ENCODE measurements at places on chromosomes 4 and X.

DNA sequence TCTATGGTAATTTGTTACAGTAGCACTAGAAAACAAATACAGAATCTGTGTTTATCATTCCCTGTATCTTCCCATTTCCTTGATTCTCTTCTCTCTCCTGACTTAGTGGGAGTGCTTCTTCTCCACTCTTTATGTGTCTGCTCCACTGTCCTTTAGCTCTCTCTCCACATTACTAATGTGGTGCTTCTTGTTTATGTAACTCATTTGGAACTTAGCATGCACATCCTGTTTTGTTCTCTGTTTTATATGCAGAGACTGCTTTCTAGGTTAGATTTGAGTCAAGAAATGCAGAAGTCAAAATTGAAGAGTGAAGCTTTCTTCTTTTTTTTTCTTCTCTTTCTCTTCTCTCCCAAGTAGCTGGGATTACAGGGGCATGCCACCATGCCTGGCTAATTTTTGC, 25.9 kb downstream of the ADH1A start:
- DNase-seq, result no peak

- DNase-seq, result no peak
Observed at GRCh38 chr4:184215709-184216328, 1.9 kb downstream of the ENPP6 start.

DNA sequence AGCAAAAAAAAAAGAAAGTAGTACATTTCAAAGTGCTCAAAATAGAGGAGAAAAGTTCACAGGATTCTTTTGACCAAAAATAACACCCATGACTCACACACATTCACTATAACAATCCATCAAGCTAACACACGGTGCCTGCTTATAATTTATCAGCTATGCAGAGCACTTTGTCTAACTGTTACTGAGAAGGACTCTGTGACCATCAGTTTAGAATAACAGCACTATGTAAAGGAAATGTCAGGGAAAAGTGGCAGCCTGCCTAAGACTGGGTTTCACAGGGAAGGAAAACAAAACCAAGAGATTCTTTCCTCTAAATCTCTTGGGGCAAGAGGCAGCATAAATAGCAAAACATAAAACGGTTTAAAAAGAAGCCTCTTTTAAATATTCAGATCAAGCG, 54.8 kb downstream of the CCDC149 start:
- no peak for DNase-seq

- no peak for DNase-seq
Observed at GRCh38 chr4:107793996-107794395, 30.7 kb upstream of the SGMS2 start.

DNA sequence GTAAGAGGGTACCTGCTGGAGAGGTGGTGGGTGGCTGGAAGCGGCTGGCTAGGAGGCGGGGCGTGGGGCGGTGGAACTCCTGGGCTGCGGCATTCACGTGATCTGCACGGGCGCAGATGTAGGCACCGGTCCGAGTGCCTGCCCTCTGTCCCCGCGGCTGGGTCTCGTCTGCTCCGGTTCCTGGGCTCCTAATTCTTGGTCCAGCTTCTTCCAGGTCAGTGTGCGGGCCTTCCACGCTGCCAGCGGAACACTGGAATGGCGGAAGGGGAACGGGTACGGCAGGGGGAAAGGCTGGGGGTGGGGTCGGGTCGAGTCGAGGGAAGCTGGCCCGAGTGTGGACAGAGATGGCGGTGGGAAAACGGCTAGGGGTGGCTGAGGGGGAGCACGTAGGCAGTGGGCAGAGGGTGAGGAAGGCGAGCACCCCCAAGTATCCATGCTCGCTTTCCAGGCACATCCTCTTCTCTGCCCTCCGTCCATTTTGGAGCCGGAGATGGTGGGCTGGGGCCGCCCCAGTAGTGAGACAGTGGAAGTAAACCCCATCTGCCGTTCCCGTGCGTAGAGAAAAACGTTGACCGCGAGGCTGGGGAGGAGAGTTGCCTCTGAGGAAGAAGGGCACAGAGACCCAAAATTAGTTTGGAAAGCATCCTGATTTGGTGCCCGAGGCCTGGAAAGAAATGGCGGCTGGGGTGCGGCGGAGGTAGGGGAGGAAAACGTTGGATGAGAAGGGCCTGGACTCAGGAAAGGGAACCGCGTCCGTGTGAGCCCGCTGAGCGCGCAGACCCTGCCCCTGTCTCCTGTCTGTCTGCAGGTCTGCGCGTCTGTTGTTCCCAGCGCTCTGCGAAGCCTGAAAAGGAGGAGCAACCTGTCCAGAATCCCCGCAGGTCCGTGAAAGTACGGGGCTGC, at the start of gene TCEAL4:
Gene TCEAL4 (plus strand): TSS at position 105 of the 903 bp plus-strand sequence. CDS start 1,161 bp downstream, outside the sequence.
- no peak for DNase-seq

DNA sequence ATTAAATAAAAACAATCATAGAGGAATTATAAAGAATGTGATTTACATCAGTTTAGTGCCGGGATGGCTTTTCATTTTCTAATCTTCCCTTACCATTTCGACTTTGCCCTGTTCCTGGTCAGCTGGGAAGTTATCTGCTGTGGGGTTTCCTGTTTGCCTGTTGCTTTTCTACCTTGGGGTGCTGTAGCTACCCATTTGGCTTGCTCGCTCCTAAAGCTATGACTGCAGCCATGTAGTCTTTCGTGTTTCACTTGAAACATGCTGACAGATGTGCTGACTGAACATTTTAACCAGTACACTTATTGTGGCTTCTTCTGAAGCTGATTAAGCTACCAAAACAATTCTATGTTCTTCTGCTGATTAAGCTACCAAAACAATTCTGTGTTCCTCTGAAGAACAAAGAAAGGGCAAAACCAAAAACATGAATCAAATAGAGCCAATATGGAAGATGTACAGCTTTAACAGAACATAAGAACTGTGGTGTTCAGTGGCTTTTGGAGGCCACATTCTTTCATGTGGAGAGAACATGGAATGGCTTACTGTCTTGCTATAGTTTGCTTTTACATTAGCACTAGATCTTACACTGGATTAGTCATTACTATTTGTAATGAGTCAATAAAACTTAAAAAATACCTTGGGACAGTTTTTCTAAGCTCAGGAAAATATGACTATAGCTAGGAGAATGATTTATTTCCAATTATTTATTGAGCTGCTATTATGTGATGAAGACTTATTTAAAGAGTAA, 440.4 kb downstream of the SPRY1 start:
- DNase-seq, result no peak

Data from HS-5 (cell line).